ENCODE measurements at places on chromosomes 5 and 9. TPM values are rescaled to one million over a fixed set of nuclear protein-coding genes. Genes with fewer than 3 reads are reported as not detected.

The SLC6A19 gene
- polyA plus RNA-seq = not detected

The WNT8A gene
- polyA plus RNA-seq = not detected

The CENPK gene
- 1.4 TPM for polyA plus RNA-seq

The IFNK gene
- not detected for polyA plus RNA-seq

The ECSCR gene
- polyA plus RNA-seq = 51.4 TPM

The NTMT1 gene
- 46.7 TPM for polyA plus RNA-seq

The GDF9 gene
- polyA plus RNA-seq = 0.65 TPM

The WDR38 gene
- polyA plus RNA-seq = not detected

The NMUR2 gene
- polyA plus RNA-seq = not detected

The IL3 gene
- not detected for polyA plus RNA-seq

The GABRA1 gene
- polyA plus RNA-seq = 0.08 TPM

The WHRN gene
- polyA plus RNA-seq = 12.1 TPM

The LPAR1 gene
- polyA plus RNA-seq = 42.0 TPM

The PLCXD3 gene
- 2.5 TPM for polyA plus RNA-seq
